ENCODE measurements at places on chromosomes 3 and 15.

- no peak for DNase-seq
Observed at GRCh38 chr3:45677033-45677446, 12.2 kb upstream of the SACM1L start.

- DNase-seq, result no peak
Observed at GRCh38 chr15:39021341-39021740, 456.7 kb upstream of the RASGRP1 start.

GRCh38 chr3:73669260-73669659 is 44.5 kb upstream of the PDZRN3 start:
- no peak for DNase-seq

DNA sequence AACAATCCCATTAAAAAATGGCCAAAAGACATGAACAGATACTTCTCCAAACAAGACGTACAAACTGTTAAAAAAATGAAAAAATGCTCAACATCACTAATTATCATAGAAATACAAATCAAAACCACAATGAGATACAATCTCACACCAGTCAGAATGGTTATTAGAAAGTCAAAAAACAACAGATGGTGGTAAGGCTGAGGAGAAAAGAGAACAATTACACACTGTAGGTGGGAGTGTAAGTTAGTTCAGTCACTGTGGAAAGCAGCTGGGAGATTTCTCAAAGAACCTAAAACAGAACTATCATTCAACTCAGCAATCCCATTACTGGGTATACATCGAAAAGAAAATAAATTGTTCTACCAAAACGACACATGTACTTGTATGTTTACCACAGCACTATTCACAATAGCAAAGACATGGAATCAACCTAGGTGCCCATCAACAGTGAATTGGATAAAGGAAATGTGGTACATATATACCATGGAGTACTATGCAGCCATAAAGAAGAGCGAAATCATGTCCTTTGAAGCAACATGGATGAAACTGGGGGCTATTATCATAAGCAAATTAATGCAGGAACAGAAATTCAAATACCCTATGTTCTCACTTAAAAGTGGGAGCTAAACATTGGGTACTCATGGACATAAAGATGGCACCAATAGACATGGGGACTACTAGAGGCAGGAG is 51.5 kb downstream of the MYO1E start:
- DNase-seq, result no peak

DNA sequence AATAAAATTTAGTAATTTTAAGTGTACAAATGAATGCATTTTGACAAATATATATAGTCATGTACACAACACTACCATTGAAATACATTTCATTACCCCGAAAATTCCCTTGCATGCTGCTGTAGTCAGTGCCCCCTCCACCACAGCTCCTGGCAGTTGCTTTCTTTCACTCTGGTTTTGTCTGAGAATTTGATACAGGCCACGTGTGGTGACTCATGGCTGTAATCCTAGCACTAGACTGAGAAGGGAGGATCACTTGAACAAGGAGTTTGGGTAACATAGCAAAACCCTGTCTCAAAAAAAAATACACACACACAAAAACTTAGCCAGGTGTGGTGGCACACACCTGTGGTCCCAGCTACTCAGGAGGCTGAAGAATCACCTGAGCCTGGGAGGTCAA is 65.4 kb downstream of the TFRC start:
- DNase-seq, result no peak

GRCh38 chr15:72339777-72340177 is 19.8 kb upstream of the CELF6 start:
- peak; percentile 12 for DNase-seq

GRCh38 chr15:36738817-36739216 is 159.4 kb downstream of the CDIN1 start:
- no peak for DNase-seq

- DNase-seq, result no peak
Observed at GRCh38 chr3:150906461-150906860, 1.2 kb upstream of the MINDY4B start.

GRCh38 chr15:70308011-70308734 is 210.5 kb upstream of the TLE3 start:
- DNase-seq, result no peak

DNA sequence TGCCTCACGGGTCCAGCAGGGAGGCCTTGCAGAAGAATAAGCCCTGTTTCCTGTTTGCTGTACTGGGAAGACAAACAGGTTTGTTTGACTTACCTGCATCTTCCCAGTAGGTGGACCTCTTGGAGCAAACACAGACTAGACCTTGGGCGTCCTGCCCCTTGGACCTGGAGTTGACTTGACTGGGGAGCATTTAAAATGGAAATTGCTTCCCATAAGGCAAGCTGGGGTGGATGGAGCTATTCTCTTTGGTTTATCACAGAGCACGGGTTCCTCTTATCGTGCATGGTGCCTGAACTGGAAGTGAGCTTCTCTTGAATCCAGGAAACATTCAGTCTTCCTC is 151.4 kb downstream of the RPLP1 start:
- DNase-seq, result peak; percentile 39

DNA sequence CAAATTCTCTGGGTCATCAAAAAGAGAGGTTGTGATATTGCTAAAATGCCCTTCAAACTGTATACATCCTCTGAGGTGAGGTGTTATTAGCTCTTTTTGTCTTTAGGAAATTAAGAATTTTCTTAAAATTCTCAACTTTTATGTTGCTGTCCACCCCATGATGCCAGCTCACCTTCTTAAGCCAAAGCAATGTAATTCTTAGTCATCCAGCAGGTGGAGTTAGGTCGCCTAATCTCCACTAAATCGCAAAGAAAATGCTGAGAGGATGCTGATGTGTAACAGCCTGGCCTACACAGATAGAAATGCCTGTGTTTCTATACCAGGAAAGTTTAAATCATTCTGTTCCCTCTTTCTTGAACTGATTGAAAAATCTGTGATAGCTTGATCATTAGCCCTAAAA is 770.2 kb upstream of the ALCAM start:
- peak; percentile 67 for DNase-seq

GRCh38 chr15:48396020-48396419 is 64.8 kb downstream of the DUT start:
- DNase-seq, result no peak

- no peak for DNase-seq
Observed at GRCh38 chr3:171192176-171192854, 165.8 kb upstream of the SLC2A2 start.

GRCh38 chr3:20742903-20743552 is 557.0 kb upstream of the SGO1 start:
- DNase-seq, result no peak

DNA sequence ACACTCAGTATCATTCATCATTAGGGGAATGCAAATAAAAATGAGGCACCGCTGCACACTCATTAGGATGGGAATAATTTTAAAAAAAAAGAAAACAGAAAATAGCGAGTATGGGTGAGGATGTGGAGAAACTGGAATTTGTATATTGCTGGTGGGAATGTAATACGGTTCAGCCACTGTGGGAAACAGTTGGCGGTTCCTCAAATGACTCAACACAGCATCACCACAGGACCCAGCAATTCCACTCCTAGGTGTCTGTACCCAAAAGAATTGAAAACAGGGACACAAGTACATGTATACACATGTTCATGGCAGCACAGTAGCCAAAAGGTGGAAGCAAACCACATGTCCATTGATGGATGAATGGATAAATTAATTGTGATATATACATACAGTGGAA is 35.2 kb upstream of the RFTN1 start:
- DNase-seq, result no peak

DNA sequence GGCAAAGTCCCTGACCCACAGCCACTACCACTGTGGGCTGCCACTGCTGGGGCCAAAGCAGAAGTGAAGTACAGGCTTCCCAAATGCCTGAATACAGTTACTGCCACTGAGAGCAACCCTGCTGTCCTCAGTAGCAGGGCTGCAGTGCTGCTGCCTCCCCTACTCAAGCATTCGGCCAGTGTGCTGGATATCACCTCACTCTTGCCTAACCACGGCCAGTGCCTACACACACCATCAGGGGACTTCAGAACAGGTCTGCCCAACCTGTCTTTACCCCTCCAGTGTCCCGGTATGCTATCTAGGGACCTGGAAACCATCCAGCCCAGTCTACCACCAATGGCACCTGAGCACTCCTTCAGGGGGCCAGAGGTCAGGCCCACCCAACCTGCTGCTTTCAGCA is 261.5 kb upstream of the COL8A1 start:
- no peak for DNase-seq

DNA sequence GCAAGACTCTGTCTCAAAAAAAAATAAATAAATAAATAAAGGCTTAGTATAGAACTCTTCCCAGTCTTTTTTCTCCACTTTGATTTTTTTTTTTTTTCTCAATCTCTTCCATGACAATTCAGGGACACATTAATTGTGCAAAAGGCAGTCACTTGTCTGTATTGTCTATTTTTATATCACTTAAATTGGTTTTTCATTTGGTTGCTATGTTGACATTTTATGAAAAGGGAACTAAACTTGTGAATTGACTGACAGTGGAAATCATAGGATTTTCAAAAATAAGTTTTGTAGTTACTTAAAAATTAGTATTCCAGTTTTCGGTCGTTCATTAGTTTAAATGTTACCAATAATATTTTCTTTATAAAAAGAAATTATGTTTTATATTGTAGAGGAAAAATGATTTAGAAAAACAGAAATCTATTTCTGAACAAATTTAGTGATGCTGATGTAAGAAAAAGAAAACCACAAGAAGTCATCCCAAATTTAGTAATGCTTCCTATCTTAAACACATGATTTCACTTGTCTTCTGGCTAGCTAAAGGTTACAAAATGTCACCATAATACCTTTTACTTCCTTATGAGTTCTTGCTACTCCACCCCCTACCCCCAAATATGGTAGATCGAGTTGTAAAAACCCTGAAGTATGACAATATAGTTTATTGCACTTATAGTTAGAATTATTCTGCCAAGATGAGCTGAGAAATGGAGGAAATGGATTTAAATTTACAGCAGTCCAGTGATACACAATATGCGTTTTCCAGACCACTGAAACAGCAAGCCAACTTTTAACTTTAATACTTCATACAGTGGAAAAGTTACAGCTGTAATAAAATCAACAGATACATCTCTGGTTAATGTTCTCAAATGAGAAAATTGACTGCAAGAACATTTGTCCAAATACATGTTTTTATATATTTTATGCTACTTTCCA is 37.0 kb downstream of the PPARG start:
- no peak for DNase-seq

DNA sequence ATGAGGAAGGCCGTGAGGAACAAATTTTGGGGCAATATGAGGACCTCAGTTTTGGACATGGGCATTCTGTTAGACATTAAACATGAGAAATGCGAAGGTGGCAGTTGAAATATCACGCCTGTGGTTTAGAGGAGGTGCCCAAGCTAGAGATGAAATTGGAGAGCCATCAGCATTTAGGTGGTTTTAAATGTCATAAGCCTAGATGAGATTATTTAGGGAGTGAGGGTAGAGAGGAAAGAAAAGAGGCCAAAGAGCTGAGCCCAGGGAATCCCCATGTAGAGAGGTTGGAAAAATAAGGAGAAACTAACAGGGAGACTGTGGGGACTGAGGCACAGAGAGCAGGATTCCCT is 14.9 kb downstream of the RTP1 start:
- no peak for DNase-seq

DNA sequence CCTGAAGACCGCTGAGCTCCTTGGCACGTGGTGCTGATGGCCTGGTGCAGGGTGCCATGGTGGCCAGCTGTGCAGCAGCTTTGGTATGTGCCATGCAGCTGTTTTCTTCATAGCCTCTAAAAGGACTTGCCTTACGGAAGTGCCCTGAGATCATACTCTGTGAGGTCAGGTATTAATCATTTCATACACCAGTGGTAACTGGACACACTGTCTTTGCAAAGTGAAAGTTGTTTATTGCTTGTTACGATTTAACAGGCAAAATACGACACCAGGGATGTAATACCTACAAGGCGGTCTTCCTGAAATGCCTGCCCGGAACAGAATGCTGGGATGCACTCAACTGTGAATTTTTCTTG is 184.6 kb downstream of the ATP10A start:
- no peak for DNase-seq

GRCh38 chr3:166993015-166993630 is 387.0 kb downstream of the ZBBX start:
- no peak for DNase-seq

DNA sequence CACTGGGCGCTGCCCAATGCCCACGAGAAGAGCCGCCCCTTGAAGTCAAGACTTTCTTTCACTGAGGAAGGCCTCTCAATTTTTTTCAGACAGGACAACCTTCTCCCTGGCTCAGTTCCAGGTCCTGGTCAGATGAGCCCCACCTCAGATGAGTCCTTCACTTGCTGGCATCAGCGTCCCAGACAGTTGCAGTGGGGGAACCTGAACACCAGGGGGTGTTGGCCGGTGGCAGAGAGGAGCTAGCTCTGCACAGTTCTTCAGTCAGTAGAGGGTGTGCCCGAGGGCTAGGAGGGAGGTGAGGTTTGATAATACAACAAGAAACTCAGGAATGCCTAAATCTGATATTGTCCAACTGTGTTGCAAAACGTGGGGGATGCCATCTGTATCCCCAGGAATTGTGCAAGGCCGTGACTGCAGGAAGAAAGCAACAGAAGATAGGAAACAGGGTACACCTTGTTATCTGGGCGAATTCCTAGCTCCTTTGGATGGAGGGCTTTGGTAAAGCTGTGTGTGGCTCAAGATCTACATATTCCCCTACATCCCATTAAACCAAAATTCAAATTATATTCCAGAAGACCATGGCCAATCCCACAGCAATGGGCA is 34.3 kb downstream of the CCR3 start:
- DNase-seq, result no peak

- no peak for DNase-seq
Observed at GRCh38 chr15:60781211-60781713, 302.3 kb upstream of the ICE2 start.

DNA sequence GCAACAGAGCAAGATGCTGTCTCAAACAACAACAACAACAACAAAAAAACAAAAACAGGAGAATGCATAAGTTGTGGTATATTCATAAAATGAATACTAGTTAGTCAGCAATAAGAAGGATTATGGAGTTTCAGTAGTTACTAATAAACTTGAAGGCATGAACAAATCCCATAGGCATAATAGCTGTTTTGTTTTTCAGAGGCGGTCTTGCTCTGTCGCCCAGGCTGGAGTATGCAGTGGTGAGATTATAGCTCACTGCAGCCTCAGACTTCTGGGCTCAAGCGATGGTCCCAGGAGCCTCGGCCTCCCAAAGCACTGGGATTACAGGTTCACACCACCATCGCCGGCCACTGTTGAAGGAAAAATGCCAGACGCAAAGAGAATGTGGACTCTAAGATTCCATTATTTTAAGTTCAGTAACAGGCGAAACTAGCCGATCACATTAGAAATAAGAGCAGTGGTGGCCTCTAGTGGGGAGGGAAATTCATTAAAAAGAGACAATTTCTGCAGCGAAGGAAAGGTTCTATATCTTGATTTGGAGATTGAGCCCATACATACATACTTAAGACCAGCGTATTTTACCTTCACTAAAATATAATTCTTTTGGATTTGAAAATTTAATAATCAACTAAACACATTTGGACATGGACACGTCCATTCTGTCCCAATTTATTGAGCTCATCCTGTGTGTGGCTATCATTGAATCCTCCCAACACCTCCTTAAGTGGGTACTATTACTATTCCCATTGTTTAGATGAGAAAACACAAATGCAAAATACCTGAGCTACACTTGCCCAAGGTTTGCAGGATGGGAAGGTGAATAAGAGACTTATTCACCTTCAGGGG is 27.4 kb upstream of the HDAC11 start:
- no peak for DNase-seq

- DNase-seq, result no peak
Observed at GRCh38 chr15:95990833-95991232, 339.7 kb upstream of the NR2F2 start.

GRCh38 chr3:136690599-136690998 is 61.6 kb downstream of the STAG1 start:
- DNase-seq, result no peak

All from NCI-H1105 treated with DMSO at 0.1 percent for 48 hours (cell line).